ENCODE measurements at places on chromosomes 3 and 15. TPM values are rescaled to one million over a fixed set of nuclear protein-coding genes. Genes with fewer than 3 reads are reported as not detected.

CCDC191 gene
- total RNA-seq, result 5.8 TPM

- DNase-seq, result no peak
Measured at GRCh38 chr3:190192739-190193138, 72.0 kb upstream of the P3H2 start.

EXD1 gene
- total RNA-seq, result not detected

ARNT2 gene
- not detected for total RNA-seq

DNA sequence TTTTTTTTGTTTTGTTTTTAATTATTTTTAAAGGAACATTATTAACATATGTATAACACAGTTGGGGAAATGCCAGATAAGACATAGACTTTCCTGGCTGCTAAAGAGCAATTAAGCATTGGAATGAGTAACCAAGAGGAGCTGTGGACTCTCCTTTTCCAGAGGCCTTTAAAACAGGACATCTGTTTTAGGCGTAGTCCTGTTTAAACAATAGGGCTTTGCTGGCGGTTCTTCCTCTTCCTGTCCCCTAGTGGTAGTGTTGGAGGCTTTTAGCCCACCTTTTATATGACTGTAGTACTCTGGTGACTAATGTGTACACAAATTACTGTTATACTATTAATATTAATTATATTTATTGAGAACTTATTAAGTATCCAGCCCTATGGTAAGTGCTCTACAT is 81.9 kb downstream of the PPARG start:
- no peak for DNase-seq

DNA sequence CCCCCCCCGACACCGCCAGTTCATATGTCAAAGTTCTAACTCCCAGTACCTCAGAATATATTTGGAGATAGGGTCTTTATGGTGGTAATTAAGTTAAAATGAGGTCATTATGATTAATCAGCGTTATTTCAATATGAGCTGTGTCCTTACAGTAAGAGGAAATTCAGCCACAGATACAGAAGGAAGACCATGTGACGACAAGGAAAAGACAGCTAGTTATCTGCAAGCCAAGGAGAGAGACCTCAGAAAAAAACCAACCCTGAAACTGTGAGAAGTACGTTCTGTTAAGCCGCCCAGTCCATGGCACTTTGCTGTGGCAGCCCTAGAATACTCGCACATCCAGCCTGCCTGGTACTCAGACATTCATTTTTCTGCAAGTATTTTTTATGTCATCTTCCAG is 62.3 kb upstream of the ARL8B start:
- DNase-seq, result no peak

SYNPR gene
- total RNA-seq, result not detected
